Aorta (tissue), 5 donors: ENCODE measurements at places on chromosomes 16 and 17. TPM values are rescaled to one million over a fixed set of nuclear protein-coding genes. Genes with fewer than 3 reads are reported as not detected.

SCGB1C2 gene
- total RNA-seq: not detected

KRT39 gene
- not detected for total RNA-seq

SLC35G6 gene
- not detected for total RNA-seq

SMIM5 gene
- total RNA-seq: 1.2 TPM

CDRT15L2 gene
- not detected for total RNA-seq

- no peak for DNase-seq
These were observed 1.2 kb downstream of the KCNJ16 start for GRCh38 chr17:70076189-70076588.

- no peak for DNase-seq
These were observed 8.7 kb downstream of the CD300LB start for GRCh38 chr17:74522381-74523105.

DNA sequence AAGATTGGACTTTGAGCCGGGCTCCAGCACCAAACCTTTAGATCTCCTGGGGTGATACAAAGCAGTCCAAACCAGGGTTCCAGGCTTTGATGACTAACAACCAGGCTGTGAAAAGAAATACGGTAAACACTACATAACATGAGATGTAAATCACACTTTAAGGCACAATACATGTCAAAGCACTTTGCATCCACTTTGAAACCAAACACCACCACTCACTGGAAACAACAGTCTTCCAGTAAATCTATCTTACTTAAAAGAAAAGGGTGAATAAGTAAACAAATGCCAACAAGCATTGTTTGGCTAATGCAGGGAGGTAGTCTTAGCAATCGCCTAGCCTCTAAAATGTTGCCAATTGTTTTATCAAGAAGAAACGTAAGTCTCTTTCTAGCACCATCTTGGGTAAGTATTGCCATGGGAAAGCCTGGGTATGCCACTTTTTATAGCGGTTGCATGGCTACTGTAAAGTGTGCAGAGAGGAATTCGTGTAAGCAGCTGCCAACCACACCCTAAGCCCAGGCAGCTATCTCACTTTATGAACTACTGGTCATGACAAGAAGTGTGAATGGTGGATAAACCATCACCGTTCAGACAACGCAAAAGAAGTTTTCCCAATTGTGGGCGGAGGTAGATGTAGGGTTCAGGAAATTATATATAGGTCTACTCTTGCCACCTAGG, 267.4 kb upstream of the PSMD7 start:
- no peak for DNase-seq

DNA sequence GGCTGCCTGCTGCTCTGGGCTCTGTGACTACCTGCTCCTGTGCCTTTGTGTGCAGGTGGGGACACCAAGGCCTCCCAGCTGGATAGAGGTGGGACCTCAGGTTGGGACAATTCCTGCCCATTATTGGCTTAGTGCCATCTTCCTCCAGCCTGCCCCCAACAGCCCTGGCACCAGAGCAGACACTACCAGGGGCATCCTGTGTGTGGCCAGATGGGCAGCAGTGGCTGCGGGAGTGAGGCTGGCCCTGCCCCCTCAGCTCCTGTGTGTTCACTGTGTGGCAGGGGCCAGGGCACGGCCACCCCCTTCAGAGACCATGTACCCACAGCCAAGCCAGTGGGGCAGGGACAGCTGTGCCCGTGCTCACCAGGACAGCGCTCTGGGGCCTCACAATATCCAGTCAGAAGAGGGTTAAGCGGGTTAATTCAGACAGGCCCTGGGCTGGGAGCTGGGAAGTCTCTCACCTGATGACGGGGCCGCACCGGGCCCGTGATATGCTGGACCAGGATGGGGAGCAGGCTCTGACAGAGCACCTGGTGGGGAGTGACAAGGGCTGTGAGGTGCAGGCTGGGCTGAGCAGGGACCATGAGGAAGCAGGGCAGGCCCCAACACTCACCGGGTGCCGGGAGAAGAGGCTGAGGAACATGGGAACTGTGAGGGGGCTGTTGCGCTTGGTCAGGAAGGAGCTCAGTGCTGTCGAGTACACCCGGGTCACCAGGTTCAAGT, 13.0 kb downstream of the MYBBP1A start:
- no peak for DNase-seq

DNA sequence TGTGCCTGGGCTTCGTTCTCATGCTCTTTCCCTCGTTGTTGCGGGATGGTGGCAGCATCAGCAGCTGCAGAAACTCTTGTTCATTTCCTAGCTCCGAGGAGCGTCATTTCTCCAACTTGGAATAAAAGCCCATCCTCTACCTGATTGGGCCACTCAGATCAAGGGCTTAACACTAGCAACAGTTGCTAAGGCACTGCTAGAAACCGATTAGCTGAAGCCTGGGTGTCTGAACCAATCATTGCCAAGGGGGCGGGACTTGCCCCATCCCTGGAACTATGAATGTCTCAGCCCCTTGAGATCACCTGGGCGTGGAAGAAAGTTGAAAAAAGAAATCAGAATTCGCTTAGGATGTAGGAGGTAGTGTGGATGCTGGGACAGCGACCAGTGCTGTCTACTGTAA, 145.3 kb downstream of the FOXL1 start:
- DNase-seq: no peak

DNA sequence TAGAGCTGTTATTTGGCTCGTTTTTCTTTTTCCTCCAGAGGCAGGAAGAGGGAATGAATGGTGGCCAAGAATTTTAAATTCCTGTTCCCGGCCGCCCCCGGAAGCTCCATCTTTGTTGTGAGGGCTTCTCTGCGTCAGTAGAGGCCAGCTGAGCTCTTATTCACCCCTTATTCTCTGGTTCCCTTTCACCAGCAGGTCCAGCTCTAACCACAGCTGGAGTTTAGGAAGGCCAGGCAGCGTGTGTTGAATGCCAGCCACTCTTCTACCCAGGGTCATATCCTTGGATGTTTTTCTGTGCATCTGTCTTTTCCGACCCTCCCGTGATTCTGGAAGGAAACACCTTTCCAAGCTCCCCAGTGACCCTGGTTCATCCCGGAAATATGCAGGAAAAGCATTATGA, 570.5 kb downstream of the WWOX start:
- DNase-seq: no peak

GRCh38 chr17:1455291-1455796, 688 bp downstream of the CRK start:
- DNase-seq: peak; percentile 76

- peak; percentile 18 for DNase-seq
These were observed 20.3 kb downstream of the OSBPL7 start for GRCh38 chr17:47801176-47801765.

DNA sequence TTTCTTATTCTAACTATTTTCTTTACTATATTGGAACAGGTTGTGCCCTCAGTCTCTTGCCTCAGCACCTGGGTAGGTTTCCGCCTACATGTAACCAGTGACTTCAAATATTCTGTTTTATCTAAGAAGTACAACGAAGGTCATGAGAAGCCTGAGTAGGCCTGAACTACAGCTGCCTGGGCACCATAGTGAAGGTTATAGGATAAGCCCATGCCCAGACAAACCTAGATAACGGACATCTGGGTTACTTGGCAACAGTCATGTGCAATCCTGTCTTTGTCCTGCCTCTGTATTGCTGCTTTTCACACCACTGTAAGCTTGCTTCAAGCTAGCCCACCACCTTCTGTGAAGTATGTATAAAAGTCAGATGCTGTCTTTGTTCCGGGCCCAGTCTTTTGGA, 25.4 kb upstream of the ARL4D start:
- no peak for DNase-seq

DNA sequence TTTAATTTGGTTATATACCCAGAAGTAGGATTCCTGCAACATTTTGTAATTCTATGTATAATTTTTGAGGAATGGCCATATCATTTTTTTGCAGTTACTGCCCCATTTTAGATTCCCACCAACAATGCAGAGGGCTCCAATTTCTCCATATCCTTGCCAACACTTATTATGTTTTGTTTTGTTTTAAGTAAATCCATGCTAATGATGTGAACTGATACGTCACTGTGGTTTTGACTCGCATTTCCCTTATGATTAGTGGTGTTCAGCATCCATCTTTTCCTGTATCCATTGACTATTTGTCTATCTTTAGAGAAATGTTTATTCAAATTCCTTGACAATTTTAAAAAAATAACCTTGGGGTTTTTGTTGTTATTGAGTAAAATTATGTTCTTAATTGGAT, 826.4 kb downstream of the CDH11 start:
- no peak for DNase-seq
